Cerebellar cortex (tissue), 1 donor: ENCODE measurements at places on chromosomes 1 and 21.

GRCh38 chr21:45351526-45352275 lies 53.3 kb upstream of the COL18A1 start:
- no peak for DNase-seq

GRCh38 chr21:37787456-37787855 lies 128.8 kb downstream of the KCNJ6 start:
- no peak for DNase-seq

GRCh38 chr1:172429331-172430127 lies 9.0 kb downstream of the C1orf105 start:
- DNase-seq = peak; percentile 81

DNA sequence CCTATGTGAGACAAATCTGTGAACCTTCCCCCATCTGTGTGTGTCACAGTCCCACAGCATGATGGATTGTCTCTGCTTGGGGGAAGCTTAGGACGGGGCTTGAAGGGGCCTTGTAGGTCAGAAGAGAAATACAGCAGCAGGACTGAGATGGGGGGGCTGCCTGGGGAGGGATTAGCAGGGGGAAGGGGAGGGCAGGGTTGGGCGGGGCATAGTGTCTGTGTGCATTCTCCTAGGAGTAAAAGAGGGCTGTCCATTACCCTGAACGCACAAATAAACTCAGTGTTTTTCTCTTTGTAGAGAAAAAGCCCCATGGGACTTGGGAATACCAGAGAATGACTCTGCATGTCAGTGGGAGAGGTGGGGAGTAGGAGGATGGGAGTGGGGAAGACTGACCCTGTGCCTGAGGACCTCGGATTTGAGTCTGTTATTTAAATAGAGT lies 16.4 kb downstream of the RNF220 start:
- DNase-seq = no peak

- DNase-seq = no peak
These were observed 3.7 kb upstream of the SEMA4A start for GRCh38 chr1:156149374-156150332.

DNA sequence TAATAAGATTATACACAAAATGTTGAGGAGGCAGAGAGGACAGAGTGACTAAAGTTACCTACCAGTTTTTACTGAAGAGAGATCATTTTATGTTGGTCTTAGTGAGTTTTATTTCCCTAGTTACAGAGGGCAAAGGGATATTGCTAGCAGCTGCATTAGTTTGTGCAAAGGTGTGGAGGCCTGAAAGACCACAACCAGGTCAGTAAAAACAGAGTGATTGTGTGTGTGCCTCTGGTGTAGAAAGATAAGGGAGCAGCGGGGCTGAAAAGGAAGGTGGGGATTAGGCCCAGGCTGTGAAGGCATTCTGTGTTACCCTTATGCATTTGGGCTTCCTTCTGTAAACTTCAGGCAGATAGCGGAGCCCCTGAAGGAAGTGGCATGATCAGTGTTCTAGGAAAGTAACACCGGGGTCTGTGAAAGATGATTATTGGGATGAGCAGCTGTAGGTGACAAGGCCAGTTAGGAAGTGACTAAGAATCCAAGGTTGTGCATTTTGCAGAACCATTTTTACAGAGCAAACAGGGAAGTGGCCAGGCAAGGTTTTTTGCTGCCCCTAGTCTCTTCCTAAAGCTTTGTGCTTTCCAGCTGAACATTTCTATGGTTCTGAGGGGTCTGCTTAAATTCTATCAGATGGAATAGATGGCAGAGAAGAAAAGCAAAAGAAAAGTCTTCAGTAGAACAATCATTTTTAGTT lies 3.7 kb downstream of the GADD45A start:
- DNase-seq = no peak

DNA sequence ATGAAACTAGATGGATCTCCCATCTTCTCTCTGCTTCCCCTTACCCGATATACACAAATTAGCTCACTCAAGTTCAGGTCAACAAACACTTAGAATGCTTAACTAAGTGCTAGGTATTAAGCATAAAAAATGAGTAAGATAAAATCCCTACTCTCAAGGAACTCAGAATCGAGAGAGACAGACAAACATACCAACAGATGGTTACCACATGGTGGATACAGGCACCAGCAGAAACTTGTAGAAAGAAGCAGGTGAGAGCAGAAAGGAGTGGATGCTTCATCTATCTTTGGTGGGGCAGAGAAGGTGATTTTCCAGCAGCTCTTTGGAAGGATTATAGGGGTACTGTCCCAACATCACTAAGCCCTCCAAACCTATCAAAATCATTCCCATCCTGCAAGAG lies 32.2 kb downstream of the C8B start:
- DNase-seq = no peak

- DNase-seq = peak; percentile 84
These were observed 27.3 kb upstream of the ACTA1 start for GRCh38 chr1:229461032-229461668.

GRCh38 chr1:76868916-76869315 lies 1.6 kb downstream of the ST6GALNAC5 start:
- DNase-seq = no peak

DNA sequence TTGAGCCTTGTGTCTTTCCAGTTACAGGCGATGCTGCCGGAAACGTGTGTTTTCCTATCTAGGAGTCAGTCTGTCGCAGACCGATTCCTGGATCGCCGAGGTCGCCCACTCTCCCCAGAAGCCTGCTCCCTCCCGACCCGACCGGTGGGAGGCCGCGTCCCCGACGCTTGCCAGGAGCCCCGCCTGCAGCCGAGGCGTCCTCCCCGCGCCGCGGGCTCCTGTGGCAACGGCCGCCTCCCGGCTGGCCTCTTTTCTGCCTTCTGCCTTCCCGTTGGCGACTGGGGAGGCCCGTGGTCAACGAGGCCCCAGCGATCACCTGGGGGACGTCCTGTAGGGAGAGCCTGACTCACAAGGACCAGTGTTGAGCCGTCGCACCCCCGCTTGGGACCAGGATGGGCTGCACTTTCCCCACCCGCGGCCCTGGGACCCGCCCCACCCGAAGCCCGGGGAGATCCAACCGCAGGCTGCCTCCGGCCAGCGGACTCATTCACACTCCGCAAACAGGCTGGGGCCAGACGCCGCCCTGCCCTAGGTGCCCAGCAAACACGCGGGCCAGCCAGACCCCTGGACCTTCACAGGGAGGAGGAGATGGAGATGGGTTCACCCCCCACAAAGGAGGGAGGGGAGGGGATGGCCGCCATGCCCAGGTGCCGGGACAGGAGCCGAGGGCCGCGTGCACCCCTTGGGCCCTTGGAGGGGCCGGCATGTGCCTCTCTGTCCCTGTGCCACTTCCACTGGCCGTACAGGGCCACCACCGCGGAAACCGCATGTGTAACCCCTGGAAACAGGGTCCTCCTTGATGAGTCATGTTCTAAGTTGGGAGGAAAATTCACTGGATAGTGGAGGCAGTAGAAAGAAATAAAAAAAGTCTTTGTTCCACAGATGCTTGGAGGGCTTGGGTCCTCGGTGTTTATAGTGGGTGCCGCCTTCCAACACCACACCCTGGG lies 7.2 kb upstream of the COL6A1 start:
- peak; percentile 48 for DNase-seq

GRCh38 chr1:18148461-18148860 lies 40.9 kb downstream of the IGSF21 start:
- DNase-seq = no peak

GRCh38 chr21:46634427-46634826 lies 1.0 kb upstream of the PRMT2 start:
- DNase-seq = no peak

DNA sequence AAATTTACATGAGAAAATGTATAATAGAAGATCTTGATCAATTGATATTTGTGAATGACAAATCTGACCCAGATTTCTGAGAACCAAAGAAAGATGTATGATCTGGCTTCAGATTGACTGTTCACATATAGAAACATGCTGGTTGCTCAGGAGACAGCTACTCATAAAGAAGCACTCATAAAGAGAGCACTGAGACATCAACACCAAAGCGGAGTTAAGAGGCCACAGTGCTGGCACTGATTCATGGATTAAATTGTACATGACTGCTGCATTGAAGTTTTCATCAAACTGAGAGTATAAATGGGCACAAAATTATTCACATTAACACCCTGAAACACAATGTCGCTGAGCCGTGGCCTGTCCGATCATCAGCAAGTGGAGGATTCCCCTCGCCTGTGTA lies 46.2 kb downstream of the SH3GLB1 start:
- DNase-seq = no peak

DNA sequence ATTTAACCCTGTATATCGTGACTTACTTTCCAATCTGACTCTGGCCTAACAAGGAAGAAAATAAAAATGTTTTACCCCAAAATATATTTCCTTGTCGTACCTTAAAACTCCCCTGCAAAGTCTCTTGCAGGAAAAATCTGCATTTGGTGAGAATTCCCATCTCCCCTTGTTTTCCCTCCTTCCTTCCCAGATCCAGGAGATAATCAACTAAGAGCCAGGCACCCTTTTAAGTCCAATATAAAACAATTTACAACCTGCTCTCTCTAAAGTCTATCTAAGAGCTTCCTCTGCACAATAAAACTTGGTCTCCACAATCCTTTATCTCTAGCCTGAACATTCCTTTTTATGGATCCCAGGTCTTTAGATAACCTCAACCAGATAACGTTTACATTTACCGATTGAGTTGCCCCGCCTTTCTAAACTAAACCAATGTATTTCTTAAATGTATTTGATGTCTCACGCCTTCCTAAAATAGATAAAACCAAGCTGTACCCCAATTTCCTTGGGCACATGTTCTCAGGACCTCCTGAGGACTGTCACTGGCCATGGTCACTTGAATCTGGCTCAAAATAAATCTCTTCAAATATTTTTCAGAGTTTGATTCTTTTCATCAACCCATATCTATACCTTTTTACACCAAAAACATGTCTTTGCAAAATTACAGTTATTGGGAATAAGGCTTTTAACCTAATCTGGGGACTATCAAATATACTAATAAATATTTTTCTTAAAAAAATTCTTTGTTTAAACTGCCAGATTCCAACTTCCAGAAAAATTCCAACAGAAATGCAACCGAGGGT lies 993 bp downstream of the DDX59 start:
- DNase-seq = no peak

GRCh38 chr1:95408507-95409136 lies 174.6 kb downstream of the RWDD3 start:
- no peak for DNase-seq

GRCh38 chr1:147772570-147772969 lies 12.2 kb upstream of the GJA5 start:
- DNase-seq = no peak

- no peak for DNase-seq
These were observed 71.2 kb upstream of the DUSP10 start for GRCh38 chr1:221812905-221813597.

DNA sequence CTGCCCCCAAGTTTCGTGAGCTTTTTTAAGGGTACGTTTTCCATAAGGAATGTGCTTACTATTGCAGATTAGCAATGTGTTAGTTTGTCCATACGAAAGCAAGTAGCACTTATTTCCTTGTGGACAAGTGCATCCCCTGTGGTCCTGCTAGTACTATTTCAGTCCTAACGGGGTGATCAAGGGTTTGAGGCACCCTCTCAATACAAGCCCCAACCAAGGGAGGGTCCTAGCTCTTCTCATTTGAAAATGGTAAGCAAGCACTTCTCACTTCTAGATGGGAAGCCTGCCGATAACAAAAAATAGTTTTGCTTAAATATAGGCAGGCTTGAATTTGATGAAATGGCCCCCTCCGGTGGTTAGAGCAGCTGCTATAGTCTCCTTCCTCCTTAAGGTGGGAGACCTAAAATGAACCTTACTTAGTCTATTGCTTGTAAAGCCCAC lies 64.0 kb upstream of the HMCN1 start:
- DNase-seq = peak; percentile 38

GRCh38 chr1:184210031-184210430 lies 158.5 kb downstream of the TSEN15 start:
- DNase-seq = peak; percentile 79

DNA sequence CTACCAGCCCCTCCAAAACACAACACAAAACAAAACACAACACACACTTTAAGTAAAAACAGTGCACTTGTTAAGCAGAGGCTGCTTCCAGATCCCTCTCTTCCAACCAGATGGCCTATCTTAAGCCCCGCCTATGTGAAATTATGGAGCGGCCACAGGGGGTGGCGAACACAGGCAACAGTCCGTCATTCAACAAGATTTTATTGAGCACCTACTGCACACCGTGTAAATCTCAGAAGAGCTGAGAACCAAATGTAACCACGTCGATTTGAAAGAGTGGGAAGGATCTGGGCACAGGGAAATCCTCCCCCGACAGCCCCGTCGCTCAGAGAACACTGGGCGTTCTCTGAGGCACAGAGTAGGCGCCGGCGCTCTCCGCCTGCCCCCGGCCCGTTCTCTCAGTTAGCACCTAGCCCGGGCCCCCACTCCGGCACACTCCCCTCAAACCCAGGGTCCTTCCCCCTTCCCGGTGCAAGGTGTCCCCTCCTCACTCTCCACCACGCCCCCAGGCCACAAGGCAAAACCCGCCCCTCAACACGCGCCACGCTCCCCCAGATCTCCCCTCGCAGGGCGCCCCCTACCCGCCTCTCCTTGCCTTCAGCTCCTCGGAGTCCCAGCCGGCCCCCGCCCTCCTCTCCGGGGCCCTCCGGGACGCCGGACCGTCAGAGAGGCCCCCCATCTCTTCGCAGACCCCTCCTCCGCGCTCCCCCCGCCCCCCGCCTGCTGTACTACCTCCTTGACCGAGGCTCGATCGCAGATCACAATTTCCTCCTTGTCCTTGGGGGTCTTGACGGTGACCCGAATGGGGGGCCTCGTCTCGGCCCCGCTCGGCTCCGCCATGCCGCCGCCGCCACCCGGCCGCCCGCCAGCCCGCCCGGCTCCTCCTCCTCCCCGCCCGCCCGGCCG lies 483 bp downstream of the UBQLN4 start:
- peak; percentile 62 for DNase-seq

GRCh38 chr1:53430261-53430660 lies 28.9 kb upstream of the DMRTB1 start:
- DNase-seq = no peak

DNA sequence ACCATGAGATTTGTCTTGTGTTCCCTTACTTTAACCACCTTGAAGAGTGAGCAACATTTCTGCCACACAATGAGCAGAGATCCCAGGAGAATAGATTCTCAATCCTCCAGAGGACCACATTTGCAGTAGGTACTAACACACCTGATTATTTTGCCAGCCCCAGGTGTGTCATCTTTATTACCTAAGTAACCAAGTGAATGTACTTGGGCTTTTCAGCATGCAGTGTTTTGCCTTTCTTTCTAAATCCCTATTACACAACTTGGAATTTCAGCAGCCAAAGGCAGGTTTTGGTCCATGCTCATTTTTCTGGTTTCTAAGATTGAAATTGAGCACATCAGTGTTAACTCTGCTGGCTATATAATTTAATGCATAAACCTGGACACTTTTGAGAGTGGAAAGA lies 43.2 kb upstream of the ST6GALNAC5 start:
- no peak for DNase-seq
